ENCODE measurements at places on chromosomes 11 and 22.

DNA sequence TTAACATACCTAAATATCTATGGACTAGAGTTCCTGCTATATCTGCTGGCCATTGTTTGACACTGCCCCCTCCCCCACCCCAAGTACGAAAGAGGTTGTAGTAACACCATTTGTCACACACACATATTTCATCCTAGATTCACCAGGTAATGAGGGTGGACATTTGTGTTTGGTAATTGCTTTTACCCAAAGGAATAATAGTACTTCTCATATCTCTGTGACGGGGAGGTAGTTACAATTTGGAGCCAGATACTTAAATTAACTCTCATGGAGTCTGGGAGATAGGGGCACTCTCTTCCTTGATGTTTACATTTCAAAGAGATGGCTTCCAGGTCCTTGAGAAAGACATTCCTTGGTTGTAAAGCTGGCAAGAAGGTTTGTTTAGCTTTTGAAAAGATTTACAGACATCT lies 38.7 kb downstream of the REXO2 start:
- no peak for DNase-seq

- no peak for DNase-seq
Measured at GRCh38 chr11:47271961-47272661, 2.2 kb downstream of the MADD start.

DNA sequence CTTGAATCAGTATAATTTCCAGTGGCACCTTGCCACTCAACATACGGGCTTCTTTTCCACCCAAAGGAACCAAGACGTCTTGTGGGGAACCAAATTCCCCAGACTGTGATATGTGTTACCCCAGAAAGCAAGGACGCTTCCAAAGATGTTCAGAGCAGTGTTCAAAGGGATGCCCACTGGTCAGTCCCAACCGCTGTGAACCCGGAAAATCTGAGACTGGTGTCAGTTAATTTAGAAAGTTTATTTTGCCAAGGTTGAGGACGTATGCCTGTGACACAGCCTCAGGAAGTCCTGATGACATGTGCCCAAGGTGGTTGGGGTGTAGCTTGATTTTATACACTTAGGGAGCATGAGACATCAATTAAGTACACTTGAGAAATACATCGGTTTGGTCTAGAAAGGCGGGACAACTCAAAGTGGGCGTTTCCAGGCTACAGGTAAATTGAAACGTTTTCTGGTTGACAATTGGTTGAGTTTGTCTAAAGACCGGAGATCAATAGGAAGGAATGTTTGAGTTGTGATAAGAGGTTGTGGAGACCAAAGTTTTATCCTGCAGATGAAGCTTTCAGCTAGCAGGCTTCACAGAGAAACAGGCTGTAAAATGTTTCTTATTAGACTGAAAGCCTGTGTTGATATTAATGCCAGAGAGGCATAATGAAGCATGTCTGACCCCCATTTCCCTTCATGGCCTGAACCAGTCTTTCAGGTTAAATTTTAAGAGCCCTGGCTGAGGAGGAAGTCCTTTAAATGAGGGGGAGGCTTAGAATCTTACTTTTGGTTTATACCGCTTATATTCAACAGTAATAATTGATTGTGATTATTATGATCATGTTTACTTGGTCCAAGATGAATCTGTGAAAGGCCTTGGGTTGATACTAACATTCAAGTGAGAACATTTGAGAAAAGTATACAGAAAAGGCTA lies 6.8 kb downstream of the APOL3 start:
- no peak for DNase-seq

- DNase-seq = no peak
Measured at GRCh38 chr22:42994917-42995562, 19.9 kb downstream of the PACSIN2 start.

DNA sequence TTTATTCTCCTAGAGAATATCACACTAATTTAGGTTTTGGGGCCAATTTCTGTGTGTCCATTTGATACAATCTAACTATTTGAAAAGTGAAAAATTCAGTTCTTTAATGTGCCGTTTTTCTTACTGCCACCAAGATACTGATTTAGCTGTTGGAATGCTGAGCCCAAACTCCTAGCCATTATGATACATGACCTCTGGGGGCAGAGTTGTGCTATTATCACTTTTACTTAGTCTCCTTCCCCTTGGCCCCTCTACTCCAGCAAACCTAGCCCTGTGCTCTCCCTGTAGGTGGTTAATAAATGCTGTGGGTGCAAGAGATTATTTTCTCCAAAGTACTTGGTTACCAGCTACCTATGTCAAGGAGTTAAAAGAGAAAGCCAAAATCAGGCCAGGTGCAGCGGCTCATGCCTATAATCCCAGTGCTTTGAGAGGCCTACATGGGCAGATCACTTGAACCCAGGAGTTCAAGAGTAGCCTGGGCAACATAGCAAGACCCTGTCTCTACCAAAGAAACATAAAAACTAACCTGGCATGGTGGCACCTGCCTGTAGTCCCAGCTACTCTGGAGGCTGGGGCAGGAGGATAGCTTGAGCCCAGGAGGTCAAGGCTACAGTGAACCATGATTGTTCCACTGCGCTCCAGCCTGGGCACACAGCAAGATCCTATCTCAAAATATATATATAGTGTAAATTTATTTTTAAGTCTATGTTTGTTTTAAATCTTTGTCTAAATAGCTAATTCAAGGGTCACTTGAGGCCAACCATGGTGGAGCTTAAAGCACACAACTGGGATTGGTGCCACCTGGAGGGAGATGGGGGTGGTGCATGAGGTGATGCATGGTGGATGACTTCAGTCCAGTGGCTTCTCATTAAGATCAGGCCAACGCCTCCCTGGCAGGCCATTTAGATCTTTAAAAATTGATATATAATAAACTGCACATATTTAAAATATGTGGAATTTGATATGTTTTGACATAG lies 193.2 kb upstream of the PLET1 start:
- DNase-seq = no peak

Data from activated gamma-delta T cell treated with anti-CD3 and anti-CD28 coated beads, Interleukin-2, amount 50 U/mL, for 16 hours (primary cell).